ENCODE measurements at places on chromosomes 11 and 22.

GRCh38 chr11:74011360-74012073 is 2.6 kb upstream of the UCP3 start:
- no peak for DNase-seq

- peak; percentile 96 for DNase-seq
Measured at GRCh38 chr22:47835726-47836125, 1073.3 kb downstream of the TBC1D22A start.

DNA sequence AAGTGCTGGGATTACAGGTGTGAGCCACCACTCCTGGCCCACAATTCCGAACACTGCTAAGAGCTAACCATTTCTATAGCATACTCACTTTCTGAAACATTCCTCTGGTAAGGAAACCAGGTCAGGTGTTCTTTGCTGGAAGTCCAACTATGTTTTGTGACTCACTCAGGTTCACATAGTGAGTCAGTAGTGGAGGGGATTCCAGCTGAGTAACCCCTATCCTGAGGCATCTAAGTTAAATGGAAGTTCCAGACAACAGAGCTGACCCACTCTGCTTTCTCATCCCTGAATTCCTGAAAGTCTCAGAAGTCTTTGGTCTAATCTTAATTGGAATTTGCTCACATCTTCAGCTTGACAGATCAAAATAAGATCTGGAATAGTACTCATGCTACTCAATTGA is 3.0 kb upstream of the CHRNA10 start:
- no peak for DNase-seq

- no peak for DNase-seq
Measured at GRCh38 chr11:65613091-65613928, 711 bp downstream of the MAP3K11 start.

DNA sequence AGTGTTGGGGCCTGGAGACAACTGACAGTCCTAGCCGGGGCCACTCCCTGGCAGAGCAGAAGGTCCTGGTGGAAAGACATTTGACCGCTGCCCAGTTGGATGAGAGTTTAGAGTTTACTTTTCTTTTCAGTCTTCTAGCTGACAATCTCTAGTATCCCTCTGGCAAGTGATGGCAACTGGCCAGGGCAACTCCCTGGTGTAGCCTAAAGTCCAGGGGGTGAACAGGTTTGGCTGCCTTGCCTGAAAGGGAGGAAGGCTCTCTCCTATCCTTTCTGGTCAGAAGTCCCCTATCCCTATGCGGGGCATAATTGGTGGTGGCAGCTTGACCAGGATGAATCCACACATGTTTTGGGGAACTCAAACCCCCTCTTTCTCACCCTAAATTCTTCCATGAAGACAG is 16.8 kb upstream of the MSANTD2 start:
- DNase-seq = no peak

DNA sequence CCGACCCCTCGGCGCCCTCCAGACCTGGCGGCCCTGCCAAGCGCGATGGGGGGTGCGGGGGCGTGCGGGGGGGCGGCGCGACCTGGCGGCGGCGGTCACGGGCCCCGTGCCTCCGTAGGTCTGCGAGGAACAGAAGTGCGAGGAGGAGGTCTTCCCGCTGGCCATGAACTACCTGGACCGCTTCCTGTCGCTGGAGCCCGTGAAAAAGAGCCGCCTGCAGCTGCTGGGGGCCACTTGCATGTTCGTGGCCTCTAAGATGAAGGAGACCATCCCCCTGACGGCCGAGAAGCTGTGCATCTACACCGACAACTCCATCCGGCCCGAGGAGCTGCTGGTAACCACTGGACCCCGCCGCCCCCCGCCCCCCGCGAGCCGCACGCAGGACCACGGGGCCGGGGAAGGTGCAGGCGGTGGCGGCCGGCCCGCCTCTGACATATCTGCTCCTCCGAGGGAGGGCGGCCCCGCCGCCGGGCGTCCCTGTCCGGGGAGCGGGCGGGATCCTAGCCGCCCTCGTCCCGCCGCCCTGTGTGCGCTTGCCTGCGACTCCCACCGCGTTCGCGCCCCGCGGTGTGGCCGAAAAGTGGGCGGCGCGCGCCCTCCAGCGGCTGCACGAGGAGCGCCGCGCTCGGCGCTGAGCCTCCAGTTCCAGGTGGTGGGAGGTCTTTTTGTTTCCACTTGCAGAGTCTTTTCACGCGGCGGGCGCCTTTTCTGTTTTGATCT is 2.1 kb downstream of the CCND1 start:
- DNase-seq = peak; percentile 83

GRCh38 chr22:38731703-38732161 is 24.1 kb downstream of the SUN2 start:
- DNase-seq = no peak

GRCh38 chr22:20155330-20156041 is 4.6 kb upstream of the CCDC188 start:
- no peak for DNase-seq

GRCh38 chr11:96037405-96037949 is 113.6 kb upstream of the MTMR2 start:
- DNase-seq = peak; percentile 100

GRCh38 chr11:17445240-17445795 is 31.3 kb downstream of the ABCC8 start:
- DNase-seq = no peak

GRCh38 chr11:65317025-65317786 is 2.5 kb downstream of the CDC42EP2 start:
- peak; percentile 86 for DNase-seq

- DNase-seq = no peak
Measured at GRCh38 chr11:11588243-11588642, 33.6 kb downstream of the GALNT18 start.

DNA sequence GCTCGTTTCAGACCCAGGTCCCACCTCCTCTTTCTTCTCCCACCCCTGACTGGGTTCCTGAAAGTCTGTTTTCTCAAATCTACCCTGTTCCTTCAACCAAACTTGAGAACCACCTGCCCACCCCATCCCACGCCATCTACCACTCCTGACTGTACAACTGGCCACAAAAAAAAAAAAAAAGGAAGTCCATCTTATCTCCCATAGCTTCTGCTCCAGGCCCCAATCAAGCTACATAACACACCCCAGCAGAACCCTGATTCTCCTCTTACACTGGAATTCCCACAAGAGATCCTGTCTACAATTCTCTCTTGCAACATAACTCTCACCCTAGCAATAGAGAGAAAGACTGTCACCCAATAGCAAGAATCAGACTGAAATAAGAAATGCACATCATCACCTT is 39.2 kb upstream of the CHST1 start:
- DNase-seq = no peak

- DNase-seq = no peak
Measured at GRCh38 chr11:41005986-41006385, 453.5 kb downstream of the LRRC4C start.

- DNase-seq = no peak
Measured at GRCh38 chr22:37036655-37037377, 14.7 kb upstream of the KCTD17 start.

GRCh38 chr11:126756855-126757254 is 243.7 kb downstream of the KIRREL3 start:
- no peak for DNase-seq

- no peak for DNase-seq
Measured at GRCh38 chr11:61049859-61050258, 52.4 kb upstream of the CD5 start.

DNA sequence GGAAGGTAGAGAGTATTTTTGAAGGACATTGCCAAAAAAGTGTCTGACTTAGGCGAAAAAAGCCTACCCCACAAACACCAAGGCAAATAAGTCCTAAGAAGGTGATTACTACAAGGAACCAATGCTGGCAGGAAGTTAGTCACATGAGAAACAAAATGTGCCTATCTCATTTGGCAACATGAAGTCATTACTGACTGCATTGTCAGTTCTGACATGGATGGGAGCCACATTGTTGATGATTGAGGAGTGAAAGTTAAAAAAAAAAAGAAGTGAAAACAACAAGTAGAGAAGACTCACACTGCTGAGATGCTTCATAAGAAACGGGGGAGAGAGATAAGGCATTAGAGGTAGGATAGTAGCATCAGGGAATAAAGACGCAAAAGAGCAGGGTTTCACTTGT is 141.5 kb upstream of the FAT3 start:
- no peak for DNase-seq

DNA sequence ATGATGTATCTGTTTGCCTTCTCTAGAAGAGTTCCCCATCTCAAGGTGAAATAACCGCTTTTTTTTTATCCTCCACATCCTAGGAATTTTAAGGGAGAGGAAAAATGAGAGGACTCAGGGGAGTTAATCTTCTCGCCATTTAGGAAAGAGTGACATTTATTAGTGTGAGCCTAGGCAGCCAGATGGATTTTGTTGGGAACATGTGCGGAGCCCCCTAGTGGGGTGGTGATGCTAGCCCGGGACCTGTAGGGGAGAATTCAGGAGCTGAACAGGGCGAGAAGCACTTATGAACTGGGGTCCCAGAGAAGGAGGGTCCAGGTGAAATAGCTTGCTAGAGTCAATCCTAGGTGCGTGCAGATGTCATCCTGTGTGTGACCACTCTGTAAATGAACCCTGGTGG is 10.7 kb downstream of the IL17RA start:
- no peak for DNase-seq

DNA sequence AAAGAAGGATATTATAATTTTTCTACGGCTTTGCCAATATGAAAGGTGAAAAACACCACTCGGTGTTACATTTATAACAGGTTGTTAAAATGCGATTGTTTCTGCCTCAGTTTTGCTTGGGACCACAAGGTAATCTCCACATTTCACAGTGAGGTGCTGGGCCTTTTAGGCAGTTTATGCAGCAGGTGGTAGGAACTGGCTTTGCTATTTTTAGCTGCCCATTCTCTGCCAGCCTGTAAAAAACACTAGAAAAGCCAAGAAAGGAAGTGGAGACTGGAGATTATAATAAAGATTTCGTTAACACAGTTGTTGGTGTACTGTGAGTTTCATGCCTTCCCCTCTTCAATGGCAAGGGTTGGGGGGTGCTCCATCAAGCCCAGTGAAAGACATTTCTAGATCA is 8.0 kb upstream of the MRPL16 start:
- no peak for DNase-seq

- peak; percentile 28 for DNase-seq
Measured at GRCh38 chr22:17159504-17159951, 451 bp upstream of the HDHD5 start.

DNA sequence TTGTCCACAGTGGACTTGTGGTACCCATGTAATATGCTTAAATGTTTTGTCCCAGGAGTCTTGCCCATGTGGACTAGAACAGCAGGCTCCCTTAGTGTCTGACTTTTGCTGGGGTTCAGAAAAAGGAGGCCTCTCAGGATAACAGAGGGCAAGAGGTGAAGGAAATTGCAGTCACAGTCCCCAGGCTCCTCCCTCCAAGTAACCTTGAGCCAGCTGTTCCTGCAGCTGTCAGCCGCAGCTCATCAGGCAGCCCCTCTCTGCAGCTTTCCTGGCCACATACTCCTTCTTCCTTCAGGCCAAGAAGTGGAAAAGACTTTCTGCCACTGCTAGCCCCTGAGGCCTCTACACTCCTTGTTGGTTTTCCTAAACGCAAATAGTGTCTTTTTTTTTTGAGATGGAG is 6.3 kb upstream of the MYO18B start:
- no peak for DNase-seq

- DNase-seq = no peak
Measured at GRCh38 chr22:49849161-49850020, 4.3 kb upstream of the ZBED4 start.

DNA sequence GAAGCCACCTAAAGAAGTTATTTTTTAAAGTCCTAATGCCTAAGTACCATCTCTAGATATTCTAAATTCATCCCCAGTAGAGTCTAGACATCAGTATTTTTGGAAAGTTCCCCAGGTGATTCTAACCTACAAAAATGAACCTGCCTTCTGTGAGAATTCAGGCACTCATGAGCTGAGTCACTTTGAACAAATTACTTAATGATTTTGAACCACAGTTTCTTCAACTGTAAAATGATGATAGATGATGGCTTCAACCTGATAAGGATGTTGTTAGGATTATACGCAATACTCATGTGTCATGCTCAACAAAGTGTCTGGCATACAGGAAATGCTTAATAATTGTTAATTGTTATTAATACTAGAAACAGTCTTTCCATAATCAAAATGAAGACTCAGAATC is 82.8 kb upstream of the OR5AK2 start:
- DNase-seq = peak; percentile 89

- DNase-seq = no peak
Measured at GRCh38 chr11:117366248-117366647, 38.6 kb downstream of the CEP164 start.

DNA sequence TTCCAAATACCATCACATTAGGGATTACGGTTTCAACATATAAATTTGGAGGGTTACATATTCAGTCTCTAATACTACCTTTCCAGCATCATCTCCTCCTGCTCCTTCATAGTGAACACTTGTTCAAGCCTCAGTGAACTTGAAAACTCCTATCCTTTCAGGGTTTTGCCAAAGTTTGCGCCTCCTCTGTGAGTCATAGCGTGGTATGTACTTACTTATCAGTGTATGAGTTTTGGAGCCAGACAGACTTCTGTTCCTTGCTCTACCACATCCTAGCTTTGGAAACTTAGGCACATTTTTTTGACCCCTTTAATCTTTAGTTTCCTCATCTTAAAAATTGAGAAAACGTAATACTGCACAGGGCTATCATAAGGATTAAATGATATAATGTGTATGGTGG is 160.1 kb upstream of the ZC3H12C start:
- DNase-seq = peak; percentile 31

DNA sequence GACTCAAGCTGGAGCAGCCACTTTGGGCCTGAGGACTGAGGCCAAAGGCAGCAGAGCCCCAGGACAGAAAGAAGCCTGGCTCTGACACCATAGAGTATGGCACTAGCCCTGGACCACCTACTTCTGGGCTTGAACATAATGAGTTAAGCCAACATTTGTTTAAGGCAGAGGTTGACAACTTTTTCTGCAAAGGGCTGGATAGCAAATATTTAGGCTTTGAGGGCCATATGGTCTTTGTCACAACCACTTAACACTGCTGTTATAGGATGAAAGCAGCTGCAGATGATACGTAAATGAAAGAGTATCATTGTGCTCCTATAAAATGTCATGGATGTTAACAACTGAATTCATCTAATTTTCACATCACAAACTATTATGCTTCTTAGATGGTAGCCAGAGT is 16.6 kb downstream of the OSBP start:
- DNase-seq = no peak

DNA sequence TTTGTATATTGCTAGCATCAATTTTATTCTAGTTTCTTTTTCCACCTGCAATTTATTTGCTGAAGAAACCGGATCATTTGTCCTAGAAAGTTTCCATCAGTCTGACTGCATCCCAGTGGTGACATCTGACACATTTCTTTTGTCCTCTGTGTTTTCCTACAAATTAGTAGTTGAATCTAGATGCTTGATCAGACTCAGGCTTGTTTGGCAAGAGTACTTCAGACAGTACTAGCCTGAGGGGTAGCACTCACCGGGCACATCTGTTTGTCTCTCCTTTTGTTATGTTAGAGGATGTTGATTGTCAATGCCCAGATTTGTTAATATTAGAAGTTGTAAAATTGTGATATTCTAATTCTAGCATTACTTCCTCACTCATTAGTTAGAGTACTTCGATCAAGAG is 204.8 kb downstream of the SWAP70 start:
- no peak for DNase-seq

GRCh38 chr11:12865863-12866595 is 143.1 kb upstream of the RASSF10 start:
- no peak for DNase-seq
